ENCODE measurements at places on chromosomes 16 and 17.

DNA sequence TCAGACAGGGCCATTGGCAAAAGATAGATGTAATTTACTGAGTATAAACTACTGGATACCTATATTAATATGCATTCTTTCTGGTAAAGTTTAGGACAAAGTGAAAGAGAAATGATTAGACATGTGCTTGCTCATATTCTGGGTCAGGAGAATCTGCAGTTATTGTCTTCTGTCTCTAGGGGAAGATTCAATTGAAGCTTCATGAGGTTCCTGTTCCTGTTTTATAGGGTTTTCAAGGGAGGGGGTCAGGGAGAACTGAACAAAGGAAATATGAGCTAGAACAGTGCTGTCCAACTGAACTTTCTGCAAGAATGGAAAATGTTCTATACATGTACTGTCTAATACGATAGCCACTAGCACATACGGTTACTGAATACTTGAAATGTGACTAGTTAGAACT, 59.3 kb upstream of the CORO6 start:
- no peak for DNase-seq

DNA sequence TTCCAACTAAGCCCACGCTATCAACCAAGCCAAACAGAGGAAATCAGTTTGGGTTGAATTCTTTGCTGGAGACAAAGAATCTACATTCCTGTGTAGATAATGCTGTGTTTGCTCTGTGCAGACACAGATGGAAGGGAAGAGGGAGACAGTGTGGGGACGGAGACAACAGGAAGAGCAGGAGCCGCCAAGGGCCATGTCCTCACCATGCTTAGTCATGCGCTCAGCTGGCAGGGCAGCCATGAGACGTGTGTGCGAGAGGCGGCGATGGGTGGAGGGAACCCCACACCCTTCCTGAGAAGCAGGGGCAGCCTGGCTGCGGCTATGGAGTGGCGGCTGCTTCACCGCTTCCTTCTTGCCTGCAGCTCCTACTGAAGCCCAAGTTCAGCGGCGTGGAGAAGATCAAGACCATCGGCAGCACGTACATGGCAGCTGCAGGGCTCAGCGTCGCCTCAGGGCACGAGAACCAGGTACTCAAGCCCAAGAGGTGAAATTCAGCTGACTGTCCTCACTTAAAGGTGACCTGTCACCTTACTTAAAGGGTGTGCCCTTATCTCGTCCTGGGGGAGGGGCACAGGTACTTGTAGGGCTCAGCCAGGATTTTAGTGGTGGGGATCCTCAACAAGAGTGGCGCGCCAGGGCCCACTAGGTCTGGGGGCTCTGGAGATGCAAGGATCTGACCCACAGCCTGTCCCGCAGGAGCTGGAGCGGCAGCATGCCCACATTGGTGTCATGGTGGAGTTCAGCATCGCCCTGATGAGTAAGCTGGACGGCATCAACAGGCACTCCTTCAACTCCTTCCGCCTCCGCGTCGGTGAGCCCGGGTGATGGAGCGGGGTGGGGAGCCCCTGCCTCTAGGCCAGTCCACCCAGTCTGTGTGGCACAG, 47.5 kb downstream of the ADCY7 start:
- no peak for DNase-seq

- DNase-seq = no peak
Measured at GRCh38 chr16:75606507-75606906, 16.6 kb downstream of the ADAT1 start.

DNA sequence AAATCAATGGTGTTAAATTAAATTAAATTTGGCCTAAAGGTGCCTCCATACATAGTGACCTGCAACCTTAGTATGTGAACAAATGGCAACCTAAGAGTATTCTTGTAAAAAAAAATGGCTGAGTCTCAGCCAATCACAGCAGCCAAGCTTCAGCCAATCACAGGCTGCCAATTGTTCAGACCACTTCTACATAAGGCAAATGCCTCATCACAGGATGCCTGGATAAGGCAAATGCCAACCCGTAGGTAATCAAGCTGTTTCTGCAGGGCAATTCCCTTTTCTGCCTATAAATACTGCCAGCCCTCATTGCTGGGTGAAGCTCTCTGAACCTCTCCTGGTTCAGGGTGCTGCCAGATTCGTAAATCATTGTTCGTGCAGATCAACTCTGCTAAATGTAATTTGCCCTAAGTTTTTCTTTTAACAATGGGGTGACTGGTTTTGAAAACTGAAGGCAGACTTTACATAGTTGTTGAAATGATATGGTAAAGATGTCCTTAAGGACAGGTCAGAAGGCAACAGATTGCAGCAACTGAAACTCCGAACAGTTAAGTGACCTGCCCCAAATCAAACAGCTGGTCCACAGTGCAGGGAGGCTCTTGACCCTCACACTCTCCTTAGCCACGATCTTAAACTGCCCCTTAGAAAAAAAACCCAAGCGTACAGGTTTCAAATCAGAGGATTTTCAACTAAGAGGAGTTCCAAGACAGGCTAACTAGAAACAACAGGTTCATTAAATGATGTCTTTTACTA, 50.3 kb downstream of the N4BP1 start:
- no peak for DNase-seq

- DNase-seq = no peak
Measured at GRCh38 chr17:20314834-20315233, 152.5 kb downstream of the LGALS9B start.

DNA sequence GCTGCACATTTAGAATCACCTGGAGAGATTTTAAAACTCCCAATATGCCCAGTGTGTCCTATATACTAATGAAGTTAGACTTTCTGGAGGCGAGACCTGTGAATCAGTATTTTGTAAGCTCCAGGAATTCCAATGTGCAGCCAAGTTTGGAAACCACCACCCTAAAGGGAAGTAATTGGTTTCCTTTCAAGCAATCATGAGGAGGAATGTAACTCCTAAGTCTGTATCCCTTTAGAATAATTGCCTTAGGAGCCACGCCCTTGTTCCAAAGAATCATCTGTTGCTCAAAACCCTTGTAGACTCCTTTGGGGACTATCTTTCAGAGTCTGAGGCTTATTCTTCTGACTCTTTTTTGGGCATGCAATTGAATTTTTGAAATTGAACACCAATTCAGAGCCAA, 84.4 kb downstream of the DNAH9 start:
- DNase-seq = no peak

GRCh38 chr17:78628547-78629435, 51.6 kb upstream of the DNAH17 start:
- DNase-seq = no peak

DNA sequence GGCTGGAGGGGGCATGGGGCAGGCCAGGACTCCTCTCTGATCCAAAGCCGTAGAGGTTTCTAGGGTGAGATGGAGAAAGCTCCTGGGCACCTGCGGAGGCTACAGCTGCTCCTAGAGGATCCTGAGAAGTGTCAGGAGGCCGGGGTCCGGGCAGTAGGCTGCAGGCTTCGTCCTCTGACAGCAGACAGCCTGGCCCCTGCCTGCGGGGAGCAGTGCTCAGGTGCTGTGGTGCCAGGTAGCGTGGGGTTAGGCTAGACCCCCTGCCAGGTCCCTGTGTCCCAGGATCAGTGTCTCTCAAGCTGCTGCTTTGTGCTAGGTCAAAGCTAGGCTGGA, 1.5 kb upstream of the MRPS34 start:
- DNase-seq = no peak

DNA sequence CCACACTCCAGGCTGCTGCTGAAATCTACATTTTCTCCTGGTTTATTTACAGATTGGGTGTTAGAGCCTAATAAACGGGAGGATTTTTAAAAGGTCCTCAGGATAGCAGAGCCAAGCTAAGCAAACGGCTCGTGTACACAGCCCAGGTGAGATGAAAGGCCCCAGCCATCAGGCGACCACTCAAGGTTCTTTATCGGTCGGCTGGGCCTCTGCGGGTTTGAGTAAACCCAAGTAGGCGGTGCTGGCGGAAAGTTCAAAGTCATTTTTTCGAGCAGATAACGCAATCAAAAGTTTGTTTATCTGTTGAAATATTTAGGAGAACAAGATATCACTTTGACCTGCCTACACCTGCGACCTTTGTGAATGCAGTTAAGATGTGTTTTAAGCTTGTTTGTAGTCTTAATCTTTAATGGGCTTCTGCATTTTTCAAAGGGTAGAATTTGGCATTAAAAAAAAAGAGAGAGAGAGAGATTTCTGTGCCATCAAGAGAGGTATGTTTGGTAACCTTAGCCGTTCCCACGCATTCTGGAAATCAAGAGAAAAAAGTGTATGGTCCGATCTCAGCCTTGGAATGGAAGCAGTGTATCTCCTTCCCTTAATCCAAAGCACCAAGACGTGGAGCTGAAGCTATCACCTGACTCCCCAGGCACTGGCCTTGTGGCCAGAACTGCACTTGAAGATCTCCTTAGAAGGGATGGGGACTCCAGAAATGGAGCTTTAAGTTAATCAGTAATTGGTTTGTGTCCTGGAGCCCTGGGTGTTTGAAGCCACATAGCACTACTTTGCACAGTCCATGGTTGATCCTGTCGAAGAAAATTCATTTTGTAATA, 301.7 kb upstream of the IRX5 start:
- no peak for DNase-seq

DNA sequence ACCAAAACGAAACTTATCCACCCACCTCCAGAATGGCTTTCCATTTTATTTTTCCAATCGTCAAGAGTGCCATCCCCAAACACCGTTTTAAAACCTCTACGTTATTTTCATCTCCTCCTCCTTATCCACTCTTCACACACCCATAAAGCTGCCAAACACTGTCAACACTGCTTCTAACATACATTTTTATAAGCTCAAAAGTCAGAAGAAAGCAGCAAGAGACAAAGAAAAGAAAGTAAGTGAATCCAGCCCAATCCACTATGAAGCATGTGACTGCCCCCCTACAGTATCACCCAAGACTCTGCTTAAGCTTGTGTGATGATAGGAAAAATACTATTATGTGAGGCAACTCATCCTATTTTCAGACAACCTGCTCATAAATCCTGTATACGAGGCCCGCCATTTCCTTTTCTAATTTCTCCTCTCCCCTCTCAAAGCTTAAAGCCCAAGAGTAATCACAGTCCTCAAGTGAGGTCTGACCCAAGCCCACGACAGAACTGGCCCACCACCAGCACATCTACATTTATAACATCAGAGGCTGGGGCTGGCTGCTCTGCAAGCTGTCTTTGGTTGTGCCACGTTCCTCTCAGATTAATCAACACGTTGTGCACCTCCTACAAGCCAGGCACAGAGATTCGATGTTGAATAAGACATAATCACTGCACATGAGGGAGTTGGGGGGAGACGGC, 16.3 kb downstream of the USP31 start:
- DNase-seq = no peak

DNA sequence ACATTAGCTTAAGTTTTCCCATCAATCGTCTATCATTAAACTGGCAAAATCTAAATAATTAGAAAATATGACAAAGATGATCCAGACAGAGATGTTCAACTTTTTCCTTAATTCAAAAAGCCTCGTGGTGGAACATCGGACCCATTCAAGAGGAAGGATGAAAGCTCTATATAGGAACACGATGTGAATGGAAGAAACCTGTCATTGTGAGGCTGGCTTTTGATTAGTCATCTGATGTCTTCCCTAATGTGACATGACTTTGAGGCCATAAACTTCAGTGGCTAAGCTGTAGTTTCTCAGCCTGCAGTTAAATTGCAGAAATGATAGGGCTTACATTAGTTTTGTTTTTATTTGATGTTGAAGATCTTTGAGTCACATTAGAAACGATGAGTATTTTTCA, 1.0 kb downstream of the AMZ2 start:
- no peak for DNase-seq

- DNase-seq = no peak
Measured at GRCh38 chr17:72004611-72005331, 116.0 kb upstream of the SOX9 start.

GRCh38 chr17:77558846-77559626, 399.5 kb upstream of the TNRC6C start:
- no peak for DNase-seq

- DNase-seq = no peak
Measured at GRCh38 chr16:11155284-11155806, 100.7 kb downstream of the SOCS1 start.

- no peak for DNase-seq
Measured at GRCh38 chr16:68898026-68898425, 54.7 kb downstream of the TANGO6 start.

- DNase-seq = no peak
Measured at GRCh38 chr16:65648101-65648500, 526.2 kb upstream of the CDH11 start.

GRCh38 chr17:3956983-3957382, 7.3 kb downstream of the ATP2A3 start:
- no peak for DNase-seq
